ENCODE measurements at places on chromosomes 1 and 21. TPM values are rescaled to one million over a fixed set of nuclear protein-coding genes. Genes with fewer than 3 reads are reported as not detected.

Gene EPHB2
- total RNA-seq: 1.0 TPM

Gene PKNOX1
- 4.8 TPM for total RNA-seq

Gene CD48
- 996 TPM for total RNA-seq

Gene LRRC38
- not detected for total RNA-seq

Gene IL10RB
- 18.7 TPM for total RNA-seq

Gene TAL1
- 10.8 TPM for total RNA-seq

Gene S100A14
- total RNA-seq: not detected

Gene TMEM240
- not detected for total RNA-seq

Gene RPE65
- 0.10 TPM for total RNA-seq

Gene NCF2
- total RNA-seq: 184 TPM

Gene CLIC6
- total RNA-seq: 0.10 TPM

Gene BCAS2
- total RNA-seq: 91.3 TPM

Gene S100A2
- 0.21 TPM for total RNA-seq

Gene SAMD11
- not detected for total RNA-seq

Gene MTOR
- total RNA-seq: 21.9 TPM

Gene SPRR1A
- total RNA-seq: not detected

Gene AMPD1
- total RNA-seq: not detected

Gene MX2
- 32.6 TPM for total RNA-seq

Gene PRAMEF6
- total RNA-seq: not detected

Gene ROR1
- total RNA-seq: 0.10 TPM

Gene REN
- not detected for total RNA-seq

Gene DEPDC1
- total RNA-seq: 0.10 TPM

Gene LCE1E
- not detected for total RNA-seq

Gene SLC37A1
- 19.4 TPM for total RNA-seq

Gene PRDM16
- total RNA-seq: not detected

Gene IGSF9
- not detected for total RNA-seq

Gene C4BPA
- total RNA-seq: 0.10 TPM

Gene CFHR5
- not detected for total RNA-seq

Gene CFAP74
- total RNA-seq: under 0.01 TPM

Gene TRIM67
- total RNA-seq: under 0.01 TPM

Data from mononuclear cell (primary cell).